ENCODE measurements at places on chromosomes 1 and 21. TPM values are rescaled to one million over a fixed set of nuclear protein-coding genes. Genes with fewer than 3 reads are reported as not detected.

The FMO2 gene
- total RNA-seq, result 3.5 TPM

The CACHD1 gene
- 3.8 TPM for total RNA-seq

The GJA5 gene
- 8.8 TPM for total RNA-seq

The ADAMTS1 gene
- 74.7 TPM for total RNA-seq

The PEAR1 gene
- total RNA-seq, result 9.9 TPM

The EXTL1 gene
- total RNA-seq, result 1.6 TPM

The MYBPHL gene
- 0.20 TPM for total RNA-seq

The ATP6V1G3 gene
- total RNA-seq, result not detected

The LCK gene
- 11.5 TPM for total RNA-seq

The UBE2Q1 gene
- total RNA-seq, result 84.0 TPM

The TSTD1 gene
- total RNA-seq, result 70.9 TPM

The ORC1 gene
- 0.66 TPM for total RNA-seq

The SMIM12 gene
- total RNA-seq, result 28.9 TPM

The TCHH gene
- total RNA-seq, result 0.09 TPM

The S100A7 gene
- not detected for total RNA-seq

The OR2L3 gene
- not detected for total RNA-seq

The NOTCH2 gene
- total RNA-seq, result 131 TPM

The PDZK1IP1 gene
- 91.1 TPM for total RNA-seq

The HES4 gene
- 25.6 TPM for total RNA-seq

All from mucosa of gallbladder (tissue), 1 donor.